ENCODE measurements at places on chromosomes 5 and 9.

DNA sequence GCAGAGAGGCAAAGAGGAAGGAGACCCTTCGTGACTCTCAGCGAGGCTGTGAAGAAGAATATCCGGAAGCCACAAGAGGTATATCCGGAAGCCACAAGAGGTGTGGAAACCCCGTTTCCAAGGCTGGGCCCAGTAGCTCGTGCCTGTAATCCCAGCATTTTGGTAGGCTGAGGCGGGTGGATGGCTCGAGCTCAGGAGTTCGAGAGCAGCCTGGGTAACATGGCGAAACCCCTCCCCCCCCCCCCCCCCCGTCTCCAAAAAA, 612 bp upstream of the BBLN start:
- DNase-seq, result peak; percentile 50

DNA sequence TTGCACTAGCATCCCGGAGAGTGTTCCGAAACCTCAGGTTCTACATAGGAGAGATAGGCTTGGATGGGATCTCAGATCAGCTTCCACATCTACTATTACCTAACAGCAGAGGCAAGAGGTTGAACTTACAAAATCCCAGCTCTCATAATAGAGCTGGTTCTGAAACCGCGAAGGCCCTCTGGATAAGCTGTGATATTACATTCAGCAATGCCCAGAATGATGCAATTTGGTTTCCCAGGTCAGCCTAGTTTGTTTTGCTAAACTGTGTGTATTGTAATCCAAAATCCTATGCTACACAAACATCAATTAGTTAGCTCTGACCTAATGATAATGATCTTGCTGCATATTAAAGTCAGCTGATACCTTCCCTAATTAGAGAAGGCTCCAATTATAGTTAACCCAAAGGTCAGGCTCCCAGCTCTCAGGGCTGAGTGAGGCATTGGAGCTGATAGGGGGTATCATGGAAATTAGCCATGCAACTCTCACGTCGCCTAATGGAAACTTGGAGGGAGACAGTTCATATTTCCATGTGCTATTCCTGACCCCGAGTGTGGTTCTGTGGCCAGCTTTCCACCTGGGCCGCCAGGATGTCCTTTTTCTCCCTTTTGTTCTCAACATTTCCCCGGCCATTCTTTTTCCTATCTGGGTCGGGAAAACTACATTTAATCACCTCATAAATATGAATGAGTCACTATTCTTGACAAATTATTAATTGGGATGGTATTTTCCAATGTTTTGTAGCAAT, 278.4 kb upstream of the IRX1 start:
- DNase-seq, result no peak

DNA sequence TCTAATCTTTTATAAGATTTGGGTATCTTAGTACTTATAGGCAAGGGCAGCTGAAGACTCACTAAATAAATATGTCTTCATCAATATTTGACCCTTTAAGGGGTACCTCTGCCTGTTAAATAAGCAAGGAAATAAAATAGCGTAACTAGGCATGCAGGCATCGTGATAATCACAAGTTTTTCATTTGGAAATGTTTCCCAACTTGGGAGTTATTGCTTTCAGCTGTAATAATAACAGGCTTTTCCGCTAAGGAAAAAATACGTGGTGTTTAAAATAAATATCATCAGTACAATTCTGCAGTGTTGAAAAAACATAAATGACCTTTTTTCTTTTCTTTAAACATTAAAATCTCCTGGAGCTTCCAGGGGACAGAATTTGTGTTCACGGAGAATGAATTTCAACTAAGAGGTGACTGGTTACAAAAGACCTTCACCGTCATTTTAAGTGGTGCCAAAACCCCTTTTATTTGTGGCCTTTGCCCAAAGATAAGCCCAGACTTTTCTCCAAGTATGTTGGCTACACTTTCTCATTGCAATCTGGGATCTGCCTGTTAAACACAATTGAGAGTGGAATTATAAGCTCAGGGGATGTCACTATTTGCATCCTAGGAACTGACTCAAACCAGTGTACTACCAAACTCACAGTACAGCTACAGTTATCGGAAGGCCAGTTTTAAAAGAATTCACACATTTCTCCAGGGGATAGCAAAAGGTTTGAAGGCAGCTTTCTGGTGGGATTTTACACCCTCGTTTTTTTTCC, 218.6 kb downstream of the FBXL7 start:
- no peak for DNase-seq

GRCh38 chr5:40046792-40047191, 622.0 kb upstream of the DAB2 start:
- DNase-seq, result no peak

DNA sequence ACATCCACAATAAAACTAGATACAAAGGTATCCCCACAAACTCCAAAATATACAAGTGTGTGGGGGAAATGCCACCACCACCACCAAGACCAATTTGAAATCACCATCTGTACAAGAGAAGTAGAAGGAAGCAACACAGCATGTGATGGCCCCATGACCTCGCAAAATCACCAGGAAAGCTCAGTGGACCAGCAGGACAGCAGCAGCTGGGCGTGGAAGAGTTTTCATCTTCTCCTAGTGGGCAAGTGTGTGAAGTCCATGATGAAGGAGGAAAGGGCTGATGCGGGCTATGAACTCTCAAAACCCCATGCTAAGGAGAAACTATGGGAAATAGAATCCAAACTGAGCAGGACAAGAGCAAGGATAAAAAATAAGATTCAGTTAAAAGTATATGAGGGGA, 58.1 kb downstream of the GOLPH3 start:
- DNase-seq, result no peak

GRCh38 chr9:105205787-105206495, 38.5 kb upstream of the SLC44A1 start:
- no peak for DNase-seq

- peak; percentile 81 for DNase-seq
Observed at GRCh38 chr9:120877276-120878034, 467 bp upstream of the PHF19 start.

DNA sequence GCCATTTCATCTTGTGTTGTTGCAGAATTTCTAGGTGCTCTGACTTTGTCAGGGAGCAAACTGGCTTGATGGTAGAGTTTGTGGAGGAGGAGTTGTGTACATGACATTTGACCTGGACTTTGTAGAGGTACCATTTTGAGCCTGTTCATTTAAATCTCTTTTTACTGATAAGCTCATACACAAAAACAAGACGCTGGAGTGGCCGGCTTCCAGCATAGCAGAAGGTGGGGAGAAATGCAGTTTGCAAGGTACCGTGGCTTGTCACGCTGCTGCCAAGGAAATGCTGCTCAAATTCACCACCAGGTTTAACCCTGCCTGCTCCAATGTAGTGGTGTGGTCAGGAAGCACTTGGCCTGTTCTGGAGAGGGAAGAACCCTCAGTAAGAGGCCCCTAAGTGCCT, 18.9 kb upstream of the IQGAP2 start:
- DNase-seq, result no peak

- DNase-seq, result no peak
Observed at GRCh38 chr5:124538931-124539330, 207.5 kb downstream of the ZNF608 start.

DNA sequence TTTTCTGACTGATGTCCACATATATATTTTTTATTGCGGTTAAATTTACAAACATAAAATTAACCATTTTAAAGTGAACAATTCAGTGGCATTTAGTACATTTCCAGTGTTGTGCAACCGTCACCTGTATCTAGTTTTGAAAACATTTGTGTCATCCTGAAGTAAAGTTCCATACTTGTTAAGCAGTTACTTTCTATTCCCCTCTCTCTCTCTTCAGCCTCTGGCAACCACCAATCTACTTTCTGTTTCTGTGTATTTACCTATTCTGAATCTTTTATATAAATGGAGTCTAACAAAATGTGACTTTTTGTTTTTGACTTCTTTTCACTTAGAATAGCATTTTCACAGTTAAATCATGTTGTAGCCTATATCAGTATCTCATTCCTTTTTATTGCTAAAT, 480.1 kb upstream of the SMARCA2 start:
- DNase-seq, result no peak

DNA sequence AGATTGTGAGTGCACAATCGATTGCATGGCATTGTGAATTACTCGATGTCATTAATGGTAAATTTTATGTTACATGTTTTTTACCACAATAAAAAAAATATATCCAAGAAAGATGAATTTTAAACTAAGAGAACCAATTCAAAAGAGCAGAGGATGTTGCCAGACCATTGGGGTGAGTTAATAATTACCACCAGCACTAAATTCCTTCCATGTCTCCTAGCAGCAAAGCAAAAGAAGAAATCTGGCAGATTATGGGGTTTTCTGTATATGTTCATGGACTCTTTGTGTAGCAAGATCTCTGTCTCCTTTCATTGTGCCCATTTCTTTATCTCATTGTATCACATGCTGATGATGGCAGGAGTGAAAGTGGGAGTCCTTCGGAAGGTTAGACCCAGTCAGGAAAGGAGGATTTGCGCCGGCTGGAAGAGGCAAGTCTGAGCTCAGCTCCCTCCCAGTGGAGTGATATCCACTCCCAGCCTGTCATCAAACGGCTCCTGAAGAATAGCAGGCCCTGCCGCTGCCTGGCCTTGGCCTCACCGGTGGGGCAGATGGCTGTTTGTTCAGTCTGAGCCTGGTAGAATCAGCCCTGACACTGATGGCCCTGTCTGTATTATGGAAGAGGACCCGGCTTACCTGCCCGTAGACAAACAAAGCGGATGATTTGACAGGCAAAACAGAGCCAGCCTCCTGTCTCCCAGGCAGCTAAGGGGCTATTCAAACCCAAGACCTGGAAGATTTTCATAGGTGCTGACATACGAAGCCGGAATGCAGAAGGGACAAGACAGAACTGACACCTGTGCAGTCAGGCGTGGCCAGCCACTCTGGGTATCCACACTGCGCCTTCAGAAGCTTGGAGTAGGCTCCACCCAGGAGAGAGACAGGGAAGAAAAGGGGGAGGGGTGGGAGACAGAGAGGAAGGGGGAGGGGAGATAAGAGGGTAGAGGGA, 21.9 kb upstream of the FOXE1 start:
- DNase-seq, result no peak

GRCh38 chr9:22574740-22575139, 128.1 kb downstream of the DMRTA1 start:
- no peak for DNase-seq

DNA sequence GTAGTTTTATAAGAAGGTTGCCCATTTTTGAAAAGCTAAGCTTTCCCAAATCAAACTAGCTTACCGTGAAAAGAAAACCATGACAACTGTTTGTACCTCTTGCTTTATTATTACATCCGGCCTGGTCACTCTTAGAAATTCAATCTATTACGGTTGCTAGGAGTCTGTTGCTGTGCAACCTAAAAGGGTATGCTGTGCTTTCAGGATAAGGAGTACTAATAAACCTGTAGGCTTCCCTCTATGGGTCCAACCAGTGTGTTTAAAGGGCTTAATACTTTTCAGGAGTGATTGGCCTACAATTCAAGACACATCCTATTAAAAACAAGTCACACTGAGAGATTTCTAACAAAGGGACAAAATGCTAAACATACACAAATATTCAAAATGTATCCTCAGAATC, 27.1 kb downstream of the RFX3 start:
- no peak for DNase-seq

- no peak for DNase-seq
Observed at GRCh38 chr5:135008981-135009735, 24.9 kb downstream of the PITX1 start.

GRCh38 chr9:131612851-131613250, 67.5 kb downstream of the PRRT1B start:
- DNase-seq, result no peak

- no peak for DNase-seq
Observed at GRCh38 chr9:133106511-133107244, 14.4 kb downstream of the RALGDS start.

- DNase-seq, result no peak
Observed at GRCh38 chr5:123753937-123754891, 242.2 kb downstream of the CSNK1G3 start.

GRCh38 chr9:124353811-124354274, 61.4 kb downstream of the PSMB7 start:
- DNase-seq, result no peak

DNA sequence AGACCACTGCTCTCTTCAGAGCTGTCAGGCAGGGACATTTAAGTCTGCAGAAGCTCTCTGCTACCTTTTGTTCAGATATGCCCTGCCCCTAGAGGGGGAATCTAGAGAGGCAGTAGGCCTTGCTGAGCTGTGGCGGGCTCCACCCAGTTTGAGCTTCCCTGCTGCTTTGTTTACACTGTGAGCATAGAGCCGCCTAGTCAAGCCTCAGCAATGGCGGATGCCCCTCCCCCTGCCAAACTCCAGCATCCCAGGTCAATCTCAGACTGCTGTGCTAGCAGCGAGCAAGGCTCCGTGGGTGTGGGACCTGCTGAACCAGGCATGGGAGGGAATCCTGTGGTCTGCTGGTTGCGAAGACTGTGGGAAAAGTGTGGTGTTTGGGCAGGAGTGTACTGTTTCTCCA, 59.9 kb downstream of the CAVIN4 start:
- DNase-seq, result no peak

GRCh38 chr5:51202161-51202560, 181.1 kb upstream of the ISL1 start:
- DNase-seq, result no peak

GRCh38 chr9:1995084-1995483, 20.1 kb upstream of the SMARCA2 start:
- no peak for DNase-seq

DNA sequence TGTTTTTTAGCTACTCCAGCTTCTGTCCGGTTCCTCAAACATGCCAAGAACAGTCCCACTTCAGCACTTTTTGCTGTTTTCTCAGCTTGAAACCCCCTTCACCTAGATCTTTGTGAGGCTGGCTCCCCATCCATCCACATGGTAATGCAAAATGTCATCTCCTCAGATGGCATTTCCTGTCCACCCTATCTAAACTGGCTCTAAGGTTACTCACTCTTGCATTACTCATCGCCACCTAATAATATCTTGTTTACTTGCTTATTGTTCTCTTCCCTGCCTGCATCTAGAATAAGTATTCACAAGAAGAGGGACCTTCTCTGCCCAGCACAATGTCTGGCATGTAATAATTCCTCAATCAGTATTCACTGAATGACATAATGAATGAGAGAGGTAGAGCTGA, 220.1 kb downstream of the FAM114A2 start:
- no peak for DNase-seq

DNA sequence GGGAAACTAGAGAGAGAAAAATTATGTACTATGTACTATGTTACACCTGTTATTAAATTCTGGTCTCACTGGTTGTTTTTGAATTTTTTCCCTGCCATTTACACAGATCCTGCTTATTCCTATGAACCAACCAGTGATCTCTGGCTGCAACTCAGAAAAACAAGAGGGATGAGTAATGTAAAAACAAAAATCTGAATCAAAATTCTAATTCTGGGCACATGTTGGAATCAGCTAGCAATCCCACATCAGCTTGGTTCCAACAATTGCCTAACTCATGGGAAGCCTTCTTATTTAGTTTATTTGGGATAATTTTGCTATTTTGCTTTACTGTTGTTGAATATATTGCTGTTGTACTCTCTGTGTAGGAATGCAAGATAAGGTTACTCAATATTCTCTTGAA, 78.3 kb downstream of the PLK2 start:
- DNase-seq, result no peak
